ACHN (cell line): ENCODE measurements at places on chromosomes 3 and 15.

- peak; percentile 62 for DNase-seq
These were observed 105.4 kb upstream of the CCDC54 start for GRCh38 chr3:107271787-107272387.

DNA sequence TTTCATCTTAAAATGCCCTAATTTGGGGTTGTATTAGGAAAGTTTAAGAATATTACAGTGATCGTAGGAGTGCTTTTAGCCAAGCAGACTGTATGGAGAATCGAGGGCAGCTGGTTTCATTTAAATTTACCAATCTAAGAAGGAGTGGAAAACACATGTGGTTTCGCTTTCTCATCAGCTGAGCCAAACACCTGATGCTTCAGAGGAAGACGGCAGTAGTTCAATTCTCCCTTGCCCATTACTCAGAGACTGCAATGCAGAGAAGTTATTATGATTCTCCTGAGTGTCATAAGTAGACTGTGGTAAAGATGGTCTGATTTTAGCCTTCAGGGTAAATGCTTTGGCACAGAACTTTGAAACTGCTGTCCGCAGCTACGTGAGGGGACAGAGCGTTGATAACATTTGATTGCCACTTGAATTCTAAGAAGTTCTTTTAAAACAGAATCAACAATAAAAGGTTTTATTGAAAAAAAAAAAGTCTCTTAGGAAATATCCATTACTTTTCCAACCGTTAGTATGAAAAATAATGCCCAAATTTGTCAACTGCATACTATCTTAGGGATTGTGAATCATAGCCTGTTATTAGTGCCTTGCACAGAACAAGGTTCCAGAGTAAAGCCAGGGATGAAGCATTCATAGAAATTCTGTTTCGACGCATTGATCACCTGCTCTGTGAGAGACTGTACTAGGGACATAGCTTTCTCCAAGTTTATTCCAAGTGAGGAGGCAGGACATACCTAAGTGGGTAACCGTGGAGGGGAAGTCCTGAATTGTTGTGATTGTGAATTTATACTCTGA is 25.6 kb downstream of the LYSMD4 start:
- no peak for DNase-seq

DNA sequence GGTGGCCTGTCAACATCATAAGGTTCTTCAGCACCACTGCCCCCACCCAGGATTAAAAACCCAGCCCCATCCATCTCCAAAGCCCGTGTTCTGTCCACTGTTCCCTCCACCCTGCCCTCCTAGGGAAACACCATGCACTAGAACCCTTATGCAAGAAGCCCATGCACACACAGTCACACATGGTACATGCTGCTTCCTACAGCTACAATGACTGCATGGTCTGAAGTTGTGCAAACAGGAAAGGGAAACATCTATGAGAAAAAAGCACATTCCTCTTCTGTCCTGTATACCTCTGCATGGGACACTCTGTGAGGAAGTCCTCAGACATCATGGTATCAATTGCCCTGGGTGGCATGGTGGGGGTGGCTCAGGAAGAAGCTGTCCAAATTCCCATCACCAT is 108.6 kb upstream of the MRPS22 start:
- no peak for DNase-seq

DNA sequence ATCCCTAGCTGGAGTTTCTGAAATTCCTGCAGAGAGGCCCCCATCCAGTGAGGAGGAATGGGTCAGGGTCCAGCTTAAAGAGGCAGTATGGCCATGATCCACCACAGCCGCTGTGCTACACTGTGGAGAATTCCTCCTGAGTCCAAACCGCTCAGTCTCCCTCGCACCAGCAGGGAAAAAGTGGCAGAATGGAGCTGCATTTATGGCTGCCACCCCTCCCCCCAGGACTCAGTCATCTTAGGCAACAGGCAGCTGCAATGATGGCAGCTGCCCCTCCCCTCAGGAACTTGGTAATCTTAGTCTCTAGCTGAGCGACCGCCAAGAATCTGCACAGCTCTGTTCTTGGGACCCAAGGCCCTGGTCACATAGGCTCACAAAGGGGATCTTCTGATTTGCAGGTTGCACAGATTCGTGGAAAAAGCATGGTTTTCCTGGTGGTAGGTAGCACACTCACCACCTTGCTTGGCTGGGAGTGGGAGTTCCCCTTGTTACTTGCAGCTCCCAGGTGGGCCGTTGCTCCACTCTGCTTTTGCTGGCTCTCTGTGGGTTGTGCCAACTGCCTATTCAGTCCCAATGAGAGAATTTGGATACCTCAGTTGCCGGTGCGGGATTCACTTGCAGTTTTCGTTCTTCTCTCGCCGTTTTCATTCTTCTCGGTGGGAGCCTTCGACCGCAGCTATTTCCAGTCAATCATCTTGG is 204.1 kb downstream of the STXBP5L start:
- no peak for DNase-seq

DNA sequence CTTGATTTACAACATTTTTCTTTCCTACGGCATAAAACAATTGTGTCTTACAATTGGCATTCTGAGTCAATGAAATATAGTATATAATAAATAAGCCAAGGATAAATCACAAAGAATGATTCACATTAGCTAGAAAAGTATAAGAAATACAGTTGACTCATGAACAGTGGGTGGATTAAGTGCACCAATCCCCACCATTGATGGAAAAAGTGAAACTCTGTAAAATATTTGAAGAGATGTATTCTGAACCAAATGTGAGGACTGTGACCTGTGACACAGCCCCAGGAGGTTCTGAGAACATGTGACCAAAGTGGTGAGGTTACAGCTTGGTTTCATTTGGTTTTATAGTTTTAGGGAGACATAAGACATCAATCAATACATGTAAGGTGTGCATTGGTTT is 227.5 kb downstream of the ALCAM start:
- no peak for DNase-seq

DNA sequence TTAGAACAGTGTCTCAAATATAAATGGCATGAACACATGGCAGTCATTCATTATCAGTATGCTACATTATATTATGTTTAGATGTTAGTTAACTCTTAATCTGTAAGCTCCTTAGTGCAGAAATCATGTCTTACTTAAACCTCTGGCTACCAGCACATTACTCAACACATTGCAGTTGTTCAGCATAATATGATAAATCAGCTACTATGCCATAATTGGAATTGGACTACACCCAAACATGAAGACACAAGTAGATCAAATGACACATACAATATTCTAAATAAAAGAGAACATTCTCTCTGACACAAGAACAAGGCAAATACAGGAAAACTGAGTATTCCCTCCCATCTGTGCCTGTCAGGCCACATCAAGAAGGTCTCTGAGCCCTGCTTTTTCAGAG is 116.1 kb downstream of the PCCB start:
- DNase-seq, result no peak

DNA sequence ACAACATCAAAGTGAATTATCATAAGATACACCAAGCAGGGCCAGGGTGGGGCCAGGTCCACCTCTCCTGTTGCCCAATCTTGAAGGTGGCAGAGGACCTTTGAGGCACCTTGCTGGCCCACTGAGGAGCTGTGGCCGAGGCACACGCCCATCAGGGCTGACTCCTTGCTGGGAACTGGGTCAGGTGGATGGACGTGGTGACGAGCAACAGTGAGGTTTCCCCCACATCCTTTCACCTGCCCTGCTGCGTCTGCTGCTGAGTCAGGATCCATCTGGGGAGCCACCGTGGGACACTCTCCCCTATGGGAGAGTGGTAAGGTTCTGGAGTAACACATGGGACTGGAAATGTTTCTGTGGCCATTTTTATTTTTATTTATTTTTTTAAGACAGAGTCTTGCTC is 17.3 kb upstream of the FURIN start:
- no peak for DNase-seq

DNA sequence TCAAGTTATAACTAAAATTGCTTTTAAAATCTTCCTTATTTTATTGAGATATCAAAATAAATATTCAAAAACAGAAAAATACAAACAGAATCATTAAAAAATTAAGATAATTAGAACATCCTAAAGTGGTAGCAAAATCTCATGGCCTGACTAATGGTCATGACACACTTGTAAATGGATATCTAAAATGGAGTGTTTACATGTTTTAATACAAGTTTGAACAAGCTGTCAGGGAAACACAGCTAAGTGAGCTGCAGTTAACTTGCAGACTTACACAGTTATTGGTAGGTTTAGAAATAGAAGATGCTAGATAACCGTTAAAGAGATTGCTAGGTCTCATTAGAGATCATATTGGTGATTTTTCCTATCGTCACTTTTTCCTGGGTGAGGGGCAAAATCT is 242.3 kb downstream of the LPP start:
- DNase-seq, result no peak

- peak; percentile 59 for DNase-seq
These were observed 136.2 kb downstream of the CHDH start for GRCh38 chr3:53709860-53710674.

GRCh38 chr3:125143538-125143937 is 69.0 kb downstream of the SLC12A8 start:
- no peak for DNase-seq

DNA sequence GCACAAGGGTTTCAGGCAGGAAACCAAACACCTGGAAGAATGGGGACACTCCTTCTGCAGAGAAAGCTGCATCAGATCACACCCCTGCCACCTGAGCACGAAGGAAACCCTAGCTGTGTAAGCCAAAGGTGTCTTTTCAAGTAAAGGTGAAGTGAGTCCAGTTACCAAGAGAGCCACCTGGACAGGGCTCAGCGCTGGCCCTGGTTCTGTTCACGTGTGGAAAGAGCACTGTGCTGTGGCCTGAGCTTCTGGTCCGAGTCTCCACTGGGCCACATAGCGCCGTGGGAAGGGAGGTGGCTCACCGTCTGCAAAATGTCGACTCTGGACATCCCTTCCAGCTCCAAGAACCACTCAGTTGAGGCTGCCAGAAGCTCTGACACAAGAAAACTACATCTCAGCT is 151.1 kb downstream of the ADAMTS17 start:
- DNase-seq, result no peak

DNA sequence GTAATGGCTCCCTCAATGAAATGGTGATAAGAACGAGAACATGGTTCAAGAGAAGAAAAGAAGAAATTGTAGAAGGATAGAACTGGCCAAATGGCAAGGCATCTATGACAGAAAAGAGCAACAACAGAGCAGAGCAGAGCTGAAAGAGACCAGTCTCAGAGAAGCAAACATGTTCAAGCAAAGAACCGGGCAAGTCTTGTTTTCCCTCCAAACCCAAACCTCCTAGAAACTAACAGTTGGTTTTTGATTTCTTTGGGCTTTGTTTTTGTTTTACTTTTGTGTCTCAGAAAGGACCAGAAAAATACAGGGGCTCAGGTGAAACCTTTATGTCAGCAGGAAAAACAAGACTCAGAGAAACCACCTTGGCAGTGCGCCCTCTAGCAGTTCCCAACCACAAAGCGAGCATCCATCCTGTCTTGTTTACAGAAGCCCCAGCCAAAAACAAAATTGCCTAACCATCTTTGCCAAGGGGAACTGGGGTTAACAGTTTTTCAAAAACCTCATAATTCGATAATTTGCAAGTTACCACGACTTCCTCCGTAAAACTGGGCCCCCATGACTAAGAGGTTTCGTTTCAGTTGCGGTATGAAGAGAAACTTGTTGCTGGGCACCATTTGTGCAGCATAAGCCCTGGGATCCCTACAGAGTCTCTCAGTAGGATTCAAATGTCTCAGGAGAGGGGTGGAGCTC is 159.2 kb upstream of the SLC24A5 start:
- DNase-seq, result no peak

DNA sequence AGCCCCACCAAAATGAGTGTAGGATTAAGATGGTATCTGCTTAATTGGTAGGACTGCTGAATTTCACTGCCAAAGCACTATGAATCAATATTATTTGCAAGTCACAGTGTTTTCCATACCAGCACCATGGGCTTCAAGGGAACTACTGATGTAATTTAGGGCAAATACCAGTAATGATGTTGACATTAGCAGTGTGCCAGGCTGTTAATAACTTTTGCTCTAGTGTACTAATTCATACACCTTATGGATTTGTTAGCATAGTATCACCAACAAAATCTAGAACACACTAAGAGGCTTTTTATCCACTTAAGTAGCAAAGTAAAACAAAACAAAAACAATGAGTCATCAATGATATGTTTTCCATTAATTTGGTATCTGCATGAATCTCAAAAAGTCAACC is 888.2 kb downstream of the CADM2 start:
- no peak for DNase-seq

DNA sequence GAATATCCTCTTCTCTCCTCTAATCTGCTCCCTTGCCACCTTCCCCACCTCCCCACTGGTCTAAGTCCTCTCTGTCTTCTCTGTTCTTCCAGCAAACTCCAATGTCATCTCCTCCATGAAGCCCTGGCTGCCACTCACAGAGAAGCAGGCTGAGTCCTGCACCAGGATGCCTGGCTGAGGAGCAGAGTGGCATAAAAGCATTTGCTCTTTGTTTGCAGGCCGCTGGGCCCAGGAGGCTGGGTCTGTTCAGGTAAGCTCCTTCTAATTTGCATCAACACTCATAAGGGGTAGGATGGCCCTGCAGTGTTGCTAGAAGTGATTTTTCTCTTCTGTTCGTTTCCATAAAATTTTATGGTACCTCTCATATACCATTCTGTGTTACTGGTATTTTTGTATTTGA is 43.2 kb upstream of the KLHL25 start:
- DNase-seq, result no peak

DNA sequence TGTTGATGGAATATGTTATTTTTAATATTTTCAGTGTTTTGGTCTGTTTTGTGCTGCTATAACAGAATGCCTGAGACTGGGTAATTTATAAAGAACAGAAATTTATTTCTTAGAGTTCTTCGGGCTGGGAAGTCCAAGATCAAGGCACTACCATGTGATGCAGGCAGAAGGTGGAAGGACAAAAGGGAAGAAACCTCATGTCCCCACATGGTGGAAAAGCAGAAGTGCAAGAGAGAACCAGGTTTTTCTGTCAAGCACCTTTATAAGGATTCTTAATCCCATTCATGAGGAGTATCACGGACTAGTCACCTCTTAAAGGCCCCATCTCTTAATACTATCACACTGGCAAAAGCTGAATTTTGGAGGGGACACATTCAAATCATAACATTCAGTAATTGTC is 57.9 kb upstream of the EPHB3 start:
- no peak for DNase-seq

- peak; percentile 80 for DNase-seq
These were observed 205.9 kb upstream of the IGF1R start for GRCh38 chr15:98442379-98442833.

GRCh38 chr3:148101061-148101460 is 596.6 kb upstream of the AGTR1 start:
- DNase-seq, result no peak

DNA sequence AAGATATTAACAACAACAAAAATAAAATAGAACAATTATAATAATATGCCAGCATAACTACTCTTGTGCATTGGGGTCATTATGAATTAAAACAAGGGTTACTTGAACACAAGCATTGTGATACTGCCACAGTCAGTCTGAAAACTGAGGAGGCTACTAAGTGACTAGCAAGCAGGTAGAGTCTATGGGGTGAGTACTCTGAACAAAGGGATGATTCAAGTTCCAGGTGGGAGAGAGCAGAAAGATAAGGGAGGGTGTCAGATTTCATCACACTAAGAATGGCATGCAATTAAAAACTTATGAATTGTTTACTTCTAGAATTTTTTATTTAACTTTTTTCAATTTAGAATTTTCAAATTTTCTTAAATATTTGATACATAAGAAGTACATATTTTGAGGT is 754.4 kb upstream of the GOLIM4 start:
- DNase-seq, result no peak

- DNase-seq, result no peak
These were observed 1.3 kb downstream of the ISL2 start for GRCh38 chr15:76337696-76338485.
